ENCODE measurements at places on chromosomes 12 and 14.

DNA sequence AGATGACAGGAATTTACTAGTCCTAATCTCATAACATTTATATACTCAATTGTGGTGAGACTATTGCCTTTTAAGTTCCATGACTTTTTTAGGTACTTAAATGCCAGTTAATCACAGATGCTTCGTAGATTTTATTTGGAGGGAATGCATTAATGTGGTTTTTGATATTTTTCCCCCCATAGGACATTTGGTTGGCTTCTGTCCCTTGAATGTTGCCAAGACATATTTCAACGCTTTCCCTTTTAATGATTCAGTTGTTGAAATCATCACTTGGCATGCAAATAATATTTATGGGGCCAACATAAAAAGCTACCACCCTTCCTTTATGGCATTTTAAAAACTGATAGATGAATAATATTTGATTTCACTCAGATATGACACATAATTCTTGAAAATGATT is 172.1 kb downstream of the ACSS3 start:
- DNase-seq, result no peak

GRCh38 chr12:122866379-122866778 is 29.5 kb downstream of the VPS37B start:
- DNase-seq, result no peak

- no peak for DNase-seq
These were observed 154.6 kb upstream of the OTX2 start for GRCh38 chr14:56964895-56965294.

DNA sequence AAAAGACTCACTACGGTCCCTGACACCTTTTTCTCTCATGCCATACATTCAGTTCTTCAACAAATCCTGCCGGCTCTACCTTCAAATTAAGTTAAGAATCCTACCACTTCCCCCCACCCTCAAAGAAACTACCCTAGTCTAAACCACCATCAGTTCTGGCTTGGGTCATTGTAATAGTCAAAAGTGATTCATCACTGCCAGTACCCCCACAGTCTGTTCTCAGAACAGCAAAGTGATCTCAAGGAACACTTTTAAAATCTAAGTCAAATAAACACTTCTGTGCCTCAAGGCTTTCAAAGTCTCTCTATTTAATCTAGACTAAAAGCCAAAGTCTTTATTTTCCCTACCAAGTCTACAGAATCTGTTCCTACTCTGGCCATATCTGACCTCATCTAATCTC is 12.0 kb upstream of the FAM234B start:
- no peak for DNase-seq

DNA sequence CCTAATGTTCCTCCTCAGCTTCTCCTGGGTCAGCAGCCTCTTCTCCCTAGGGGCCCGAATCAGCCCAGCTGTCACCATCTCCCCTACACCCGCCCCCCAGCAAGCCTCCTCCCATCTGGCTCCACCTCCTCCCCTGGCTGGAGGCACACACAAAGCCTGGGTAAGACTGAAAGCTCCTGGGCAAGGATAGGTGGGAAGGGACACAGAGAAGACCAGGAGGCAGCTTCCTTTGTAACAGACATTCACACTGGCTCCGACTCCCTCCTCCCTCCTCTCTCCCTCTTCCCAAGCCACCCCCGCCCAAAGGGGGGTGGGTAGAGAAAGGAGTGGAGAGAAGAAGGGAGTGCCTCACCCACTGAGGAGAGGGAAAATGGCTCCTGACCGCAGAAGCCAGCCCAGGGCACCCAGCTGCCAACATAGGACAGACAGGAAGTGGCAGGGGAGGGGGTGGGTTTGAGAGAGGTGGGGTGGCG is 4.0 kb downstream of the CHD4 start:
- DNase-seq, result peak; percentile 66

DNA sequence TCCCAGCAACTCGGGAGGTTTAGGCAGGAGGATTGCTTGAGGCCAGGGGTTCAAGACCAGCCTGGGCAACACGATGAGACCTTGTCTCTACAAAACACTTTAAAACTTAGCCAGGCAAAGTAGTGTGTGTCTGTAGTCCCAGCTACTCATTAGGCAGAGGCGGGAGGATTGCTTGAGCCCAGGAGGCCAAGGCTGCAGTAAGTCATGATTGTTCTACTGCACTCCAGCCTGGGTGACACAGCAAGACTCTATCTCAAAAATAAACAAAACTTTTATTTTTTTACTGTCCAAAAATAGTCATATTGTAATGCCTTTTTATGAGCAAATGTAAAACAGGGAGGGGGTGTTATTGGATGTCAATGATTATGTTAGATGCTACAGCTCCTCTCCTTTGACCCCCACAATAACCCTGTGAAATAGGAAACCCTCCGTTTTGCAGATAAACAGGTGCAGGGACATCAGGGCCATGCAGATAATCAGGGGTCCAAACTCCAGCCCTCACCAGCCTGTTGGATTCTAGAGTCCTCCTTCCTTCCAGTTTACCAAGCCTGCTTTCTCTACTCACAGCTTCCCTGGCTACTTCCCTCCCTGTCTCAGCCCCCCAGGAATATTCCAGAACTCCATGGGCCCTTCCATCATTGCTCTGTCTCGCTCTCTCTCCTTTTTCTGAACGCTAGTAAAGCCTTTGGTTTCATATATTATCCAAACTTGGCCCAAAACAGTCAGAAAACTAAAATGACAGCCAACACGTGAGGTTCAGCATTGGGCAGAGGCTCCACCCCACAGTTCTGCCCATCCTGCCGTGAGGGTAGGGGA is 5.9 kb upstream of the FBLN5 start:
- no peak for DNase-seq

DNA sequence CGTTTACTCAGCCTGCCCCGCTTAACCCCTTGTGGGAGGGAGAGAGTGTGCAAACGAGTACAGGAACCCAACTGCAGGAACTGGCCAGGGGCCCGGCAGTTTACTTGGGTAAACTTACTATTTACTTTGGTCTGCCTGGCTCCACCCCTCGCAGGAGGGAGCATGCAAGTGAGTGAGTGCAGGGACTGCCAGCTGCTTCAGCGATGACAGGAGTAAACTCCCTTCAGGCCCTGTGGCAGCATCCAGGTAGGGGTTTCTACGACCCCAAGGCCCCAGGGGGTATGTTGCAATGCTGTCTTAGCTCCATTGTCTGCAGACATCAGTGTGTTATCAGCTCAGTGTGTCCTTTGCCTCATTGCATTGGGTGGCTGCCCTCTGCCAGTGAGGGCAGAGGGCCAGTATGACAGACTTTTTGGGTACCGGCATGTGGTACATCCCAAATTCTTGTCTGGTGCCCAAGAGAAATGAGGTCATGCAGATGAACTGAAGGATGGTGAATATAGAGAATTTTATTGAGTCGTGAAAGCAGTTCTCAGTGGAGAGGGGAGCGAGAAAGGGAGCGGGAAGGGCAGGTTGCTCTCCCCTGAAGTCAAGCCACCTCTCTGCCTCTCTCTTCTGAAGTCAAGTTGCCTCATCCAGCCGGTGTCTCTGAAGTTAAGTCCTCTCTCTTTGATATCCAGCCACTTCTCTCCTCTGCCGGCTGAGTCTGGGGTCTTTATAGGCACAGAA is 181.8 kb downstream of the FUT8 start:
- DNase-seq, result no peak

All from CD4-positive, alpha-beta T cell treated with Interleukin-21 for 1 hour (primary cell).